Posterior cingulate gyrus (tissue), 11 donors: ENCODE measurements at places on chromosomes 3 and 15.

DNA sequence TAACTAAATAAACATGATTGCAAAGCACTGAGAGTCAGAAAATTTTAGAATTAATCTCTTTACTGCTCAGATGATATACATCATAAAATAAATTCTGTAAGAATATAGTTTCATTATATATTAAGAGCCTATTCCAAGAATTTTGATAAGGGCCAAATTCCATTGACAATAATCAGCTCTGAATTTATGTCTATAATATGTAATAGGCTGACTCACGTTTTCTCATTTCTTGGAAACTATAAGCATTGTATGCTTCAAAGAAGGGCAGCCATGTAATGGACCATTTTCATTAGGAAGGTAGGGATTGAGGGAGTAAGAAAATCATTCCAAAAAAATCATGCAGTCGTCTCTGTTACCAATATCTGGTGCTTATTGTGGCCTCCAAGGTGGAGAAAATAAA lies 315.9 kb downstream of the ZIC4 start:
- DNase-seq: no peak

DNA sequence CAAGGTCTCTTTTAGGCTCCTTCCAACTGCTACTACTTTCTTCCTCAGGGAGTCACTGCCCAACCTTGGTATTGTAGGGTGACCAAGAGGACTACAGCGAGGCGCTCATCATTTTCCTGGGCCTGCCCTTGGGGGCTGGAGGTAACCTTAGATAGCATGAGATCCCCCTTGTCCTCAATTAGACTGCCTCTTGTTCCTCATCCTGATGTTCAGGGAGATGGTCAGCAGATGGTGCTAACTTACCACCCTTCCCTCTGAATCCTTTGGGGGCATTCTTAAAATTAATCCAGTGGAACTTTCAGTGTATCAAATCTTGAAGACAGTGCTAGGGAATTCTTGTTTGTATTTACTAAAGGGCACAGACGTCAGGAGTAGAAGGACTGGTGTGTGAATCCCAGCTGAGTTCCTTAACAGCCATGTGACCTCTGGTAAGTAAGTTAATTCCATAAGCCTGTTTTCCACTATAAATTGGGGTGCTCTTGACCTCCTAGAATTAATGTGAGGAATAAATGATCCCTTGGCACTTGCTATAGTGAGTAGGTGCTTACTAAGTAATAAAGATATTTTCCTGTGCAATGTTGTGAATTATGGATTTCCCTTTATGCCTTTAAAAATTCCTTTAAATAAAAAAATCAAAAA lies 4.1 kb upstream of the CLPX start:
- DNase-seq: no peak

- no peak for DNase-seq
Measured at GRCh38 chr3:187401856-187402255, 33.7 kb downstream of the RTP4 start.

GRCh38 chr15:52349052-52349700 lies 53.6 kb upstream of the MYO5C start:
- no peak for DNase-seq

GRCh38 chr3:172939651-172940293 lies 189.2 kb downstream of the ECT2 start:
- DNase-seq: no peak

- no peak for DNase-seq
Measured at GRCh38 chr15:85149465-85150129, 167.9 kb downstream of the PDE8A start.

DNA sequence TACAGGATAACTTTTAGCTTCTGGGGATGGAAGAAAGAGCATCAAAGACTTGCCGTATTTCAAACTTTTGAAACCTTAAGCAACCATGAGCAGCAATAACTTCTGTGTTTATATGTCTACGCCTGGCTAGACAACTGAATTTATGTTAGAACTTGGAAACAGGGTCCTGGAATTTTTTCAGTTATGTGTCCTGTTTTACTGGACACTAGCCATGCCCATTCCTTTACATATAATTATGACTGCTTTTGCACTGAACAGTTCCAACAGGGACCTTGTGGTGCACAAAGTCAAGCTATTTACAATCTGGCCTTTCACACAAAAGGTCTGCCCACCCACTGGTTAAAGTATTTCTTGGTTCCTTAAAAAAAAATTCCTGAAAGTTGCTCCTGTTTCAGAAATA lies 37.1 kb downstream of the TJP1 start:
- DNase-seq: no peak

- no peak for DNase-seq
Measured at GRCh38 chr3:55069950-55070349, 142.1 kb upstream of the LRTM1 start.

- DNase-seq: no peak
Measured at GRCh38 chr3:18747383-18747782, 322.2 kb upstream of the SATB1 start.

DNA sequence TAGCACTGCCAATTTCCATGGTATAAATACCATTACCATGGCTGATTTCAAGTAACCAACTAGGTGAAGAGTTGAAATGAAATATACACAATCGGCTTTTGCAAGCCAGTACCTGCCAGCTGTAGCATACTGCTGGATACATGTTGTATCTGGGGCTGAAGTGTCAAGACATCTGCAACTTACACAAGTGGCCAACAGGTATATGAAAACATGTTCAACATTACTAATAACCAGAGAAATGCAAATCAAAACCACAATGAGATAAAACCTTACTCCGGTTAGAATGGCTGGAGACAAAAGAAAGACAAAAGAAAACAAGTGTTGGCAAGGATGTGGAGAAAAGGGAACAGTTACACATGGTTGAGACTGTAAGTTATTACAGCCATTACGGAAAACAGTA lies 11.6 kb downstream of the ATOSA start:
- no peak for DNase-seq

DNA sequence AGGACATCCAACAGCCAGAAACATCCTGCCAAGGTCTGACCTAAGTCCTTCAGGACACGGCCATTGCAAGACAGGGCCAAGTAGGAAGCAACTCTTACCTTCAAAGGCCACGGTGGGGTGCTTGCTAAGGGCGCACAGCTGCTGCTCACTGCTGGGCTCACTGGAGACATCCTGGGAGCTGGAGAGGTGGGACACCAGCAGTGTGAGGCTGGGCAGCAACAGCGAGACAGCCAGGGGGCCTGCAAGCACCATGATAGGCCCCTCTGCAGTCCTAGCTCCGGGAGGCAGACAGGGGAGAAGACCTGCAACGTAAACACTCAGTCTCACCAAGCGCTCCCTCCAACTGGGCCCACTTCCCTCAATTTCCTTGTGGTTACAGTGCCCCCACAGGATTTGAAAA lies 79.2 kb downstream of the SEMA5B start:
- DNase-seq: no peak

DNA sequence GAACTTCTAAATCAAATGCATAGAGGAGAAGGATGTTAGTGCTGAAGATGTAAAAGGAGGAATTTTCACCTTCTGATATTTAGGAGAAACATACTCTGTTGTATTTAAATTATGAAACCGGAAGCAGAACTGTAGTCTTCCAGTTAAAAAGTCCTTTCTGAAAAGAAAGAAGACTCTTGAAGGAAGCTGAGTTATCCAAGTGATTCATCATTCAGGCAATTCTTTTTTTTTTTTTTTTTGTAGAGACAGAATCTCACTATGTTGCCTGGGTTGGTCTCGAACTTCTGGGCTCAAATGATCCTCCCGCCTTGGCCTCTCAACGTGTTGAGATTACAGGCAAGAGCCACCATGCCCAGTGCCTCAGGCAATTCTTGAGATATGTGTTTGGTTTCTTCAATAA lies 424.8 kb upstream of the TPM1 start:
- DNase-seq: no peak

- no peak for DNase-seq
Measured at GRCh38 chr3:112391648-112392047, 58.7 kb downstream of the CD200 start.

DNA sequence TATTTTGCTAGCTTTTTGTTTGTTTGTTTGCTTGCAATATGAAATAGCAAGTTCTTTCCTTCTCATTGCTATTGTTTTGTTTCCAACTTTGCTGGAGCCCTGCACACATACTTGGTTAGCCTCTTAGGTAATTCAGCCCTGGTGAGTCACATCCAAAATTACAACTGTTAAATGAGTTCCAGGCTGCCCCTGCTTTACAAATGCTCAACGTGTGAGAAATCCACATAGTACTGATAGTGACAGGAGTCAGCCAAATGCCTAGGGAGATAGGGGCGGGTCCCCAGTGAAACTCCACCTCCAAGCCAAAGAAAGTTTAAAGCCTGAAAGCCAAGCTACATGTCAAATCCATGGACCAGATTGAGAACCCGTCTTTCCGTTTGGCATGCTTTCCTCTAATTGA lies 81.3 kb upstream of the RNF7 start:
- DNase-seq: no peak

DNA sequence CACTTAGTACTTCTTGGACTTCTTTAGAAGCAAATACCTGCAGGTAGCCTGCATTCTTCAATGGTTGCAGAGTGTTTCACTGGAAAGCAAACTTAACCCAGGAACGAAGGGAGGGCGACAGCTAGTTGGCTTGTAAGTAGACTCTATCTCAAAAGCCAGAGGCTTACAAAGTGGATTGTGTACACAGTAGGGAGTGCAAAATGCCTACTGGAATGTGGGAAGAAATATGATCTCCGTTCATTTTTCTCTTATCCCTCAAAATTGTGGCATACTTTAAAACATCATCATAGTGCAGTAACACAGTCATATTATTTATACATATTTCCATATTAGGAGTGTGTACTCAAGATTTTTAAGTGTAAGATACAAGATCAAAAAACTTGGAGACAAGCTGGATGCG lies 155.7 kb downstream of the LIPC start:
- DNase-seq: no peak

- no peak for DNase-seq
Measured at GRCh38 chr3:81580355-81580754, 181.1 kb downstream of the GBE1 start.

DNA sequence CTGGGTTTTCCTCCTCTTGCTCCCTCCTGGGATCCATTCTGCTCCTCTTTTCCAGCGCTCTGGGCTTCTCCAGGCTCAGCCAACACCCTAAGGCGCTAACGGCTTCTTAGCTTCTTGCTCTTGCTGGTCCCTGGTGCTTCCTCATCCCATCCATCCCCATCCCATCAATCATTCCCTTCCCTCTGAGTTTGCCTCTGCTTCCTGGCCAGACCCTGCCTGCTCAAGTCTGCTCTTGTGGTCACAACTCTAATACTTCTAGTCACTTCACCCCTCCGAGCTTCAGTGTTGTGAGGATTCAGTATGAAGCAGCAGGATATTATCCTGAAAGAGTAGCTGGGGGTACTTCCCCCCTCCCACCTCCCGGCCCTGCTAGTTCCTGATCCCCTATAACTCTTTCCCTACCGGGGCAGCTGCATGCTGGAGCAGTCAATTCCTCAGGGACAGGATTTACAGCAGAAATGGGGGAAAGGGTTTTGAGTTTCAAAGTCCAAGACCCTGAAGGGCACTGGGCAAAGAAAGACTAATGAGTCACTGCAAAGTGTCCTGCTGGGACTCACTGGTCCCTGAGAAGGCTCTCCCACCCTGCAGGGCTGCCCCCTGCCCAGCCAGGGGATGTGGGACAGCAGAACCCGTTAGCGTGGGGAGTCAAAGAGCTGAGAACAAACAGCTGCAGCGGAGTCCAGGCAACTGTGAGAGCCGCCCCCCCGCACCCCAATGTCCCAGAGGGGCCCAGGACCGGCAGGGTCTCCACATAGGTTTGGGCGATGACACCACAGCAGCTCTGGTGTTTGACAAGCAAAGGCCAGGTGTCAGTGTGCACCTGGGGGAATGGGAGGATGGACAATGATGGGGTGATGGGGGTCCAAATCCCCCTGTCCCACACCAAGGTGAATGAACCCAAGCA lies 2.3 kb upstream of the SYNM start:
- no peak for DNase-seq

- no peak for DNase-seq
Measured at GRCh38 chr15:99009741-99010330, 2.2 kb upstream of the PGPEP1L start.
